T-helper 2 cell treated with Interferon-gamma antibody and Interleukin-4, amounts not matched to agents 100 ng/mL and 5 ng/mL, for 36 hours (primary cell): ENCODE measurements at places on chromosomes 12 and 14. TPM values are rescaled to one million over a fixed set of nuclear protein-coding genes. Genes with fewer than 3 reads are reported as not detected.

Gene SLC38A4
- not detected in 2 replicates for total RNA-seq

Gene RBP5
- total RNA-seq, result 0.50 and 0.84 TPM in 2 replicates

Gene CCDC196
- total RNA-seq, result not detected in 2 replicates

Gene FSCB
- not detected in 2 replicates for total RNA-seq

Gene RFX4
- not detected in 2 replicates for total RNA-seq

Gene FGF23
- total RNA-seq, result not detected in 2 replicates

Gene IL31
- not detected in 2 replicates for total RNA-seq

Gene OR6C2
- not detected in 2 replicates for total RNA-seq

Gene PPP2R3C
- total RNA-seq, result 46.0 and 46.4 TPM in 2 replicates

Gene P2RX7
- total RNA-seq, result 15.1 and 15.8 TPM in 2 replicates

Gene LRRC23
- 4.7 and 5.0 TPM in 2 replicates for total RNA-seq

Gene TMEM52B
- not detected in 2 replicates for total RNA-seq

Gene CMTM5
- total RNA-seq, result not detected in 2 replicates

Gene TGM1
- 4.1 and 5.6 TPM in 2 replicates for total RNA-seq

Gene MLXIP
- total RNA-seq, result 42.1 and 44.7 TPM in 2 replicates

Gene EML1
- 0.30 and 0.39 TPM in 2 replicates for total RNA-seq

Gene MANSC4
- total RNA-seq, result not detected in 2 replicates

Gene TFCP2
- 41.1 and 44.1 TPM in 2 replicates for total RNA-seq

Gene KRT74
- not detected in 2 replicates for total RNA-seq

Gene SPIC
- not detected in 2 replicates for total RNA-seq

Gene OTX2
- not detected in 2 replicates for total RNA-seq

Gene TSPAN19
- total RNA-seq, result not detected in 2 replicates

Gene KITLG
- total RNA-seq, result 0.16 TPM in 1 of 2 replicates, not detected in the other

Gene TSHR
- total RNA-seq, result 1.9 TPM in 2 replicates

Gene KCNH3
- 0.82 and 1.2 TPM in 2 replicates for total RNA-seq

Gene SLC17A8
- not detected in 2 replicates for total RNA-seq

Gene MRPL51
- total RNA-seq, result 234 and 248 TPM in 2 replicates

Gene SLC2A3
- total RNA-seq, result 280 and 289 TPM in 2 replicates

Gene RD3L
- not detected in 2 replicates for total RNA-seq

Gene ART4
- total RNA-seq, result not detected in 2 replicates

Gene SFSWAP
- total RNA-seq, result 58.1 and 59.2 TPM in 2 replicates

Gene TPPP2
- total RNA-seq, result not detected in 2 replicates

Gene INHBE
- not detected in 2 replicates for total RNA-seq

Gene CACNA2D4
- total RNA-seq, result 12.3 and 15.3 TPM in 2 replicates

Gene GNG2
- total RNA-seq, result 190 and 204 TPM in 2 replicates

Gene LRFN5
- total RNA-seq, result not detected in 2 replicates

Gene MGP
- 0.27 TPM in 1 of 2 replicates, not detected in the other for total RNA-seq

Gene NTN4
- total RNA-seq, result not detected in 2 replicates

Gene EIF2S3B
- total RNA-seq, result 0.25 and 1.0 TPM in 2 replicates

Gene TBX5
- total RNA-seq, result not detected in 2 replicates

Gene DLK1
- total RNA-seq, result not detected in 2 replicates

Gene NOVA1
- total RNA-seq, result 0.07 and 0.25 TPM in 2 replicates

Gene FLVCR2
- total RNA-seq, result 0.91 and 1.1 TPM in 2 replicates

Gene GPR132
- total RNA-seq, result 31.8 and 33.0 TPM in 2 replicates

Gene RIPK3
- 29.7 and 34.6 TPM in 2 replicates for total RNA-seq

Gene ARHGAP9
- total RNA-seq, result 171 and 172 TPM in 2 replicates

Gene TARBP2
- 41.2 and 43.8 TPM in 2 replicates for total RNA-seq

Gene CIROP
- total RNA-seq, result not detected in 2 replicates

Gene C1S
- total RNA-seq, result 2.2 TPM in 2 replicates

Gene TUBA1A
- 90.7 and 92.8 TPM in 2 replicates for total RNA-seq

Gene OR6C75
- not detected in 2 replicates for total RNA-seq

Gene PLEK2
- 0.18 TPM in 2 replicates for total RNA-seq

Gene CDCA4
- 52.6 and 52.7 TPM in 2 replicates for total RNA-seq

Gene EGLN3
- total RNA-seq, result 51.0 and 51.7 TPM in 2 replicates

Gene TAS2R13
- 1.4 and 1.7 TPM in 2 replicates for total RNA-seq

Gene MYH7
- total RNA-seq, result not detected in 2 replicates

Gene UTP20
- total RNA-seq, result 21.3 and 23.7 TPM in 2 replicates

Gene ACOT6
- not detected in 2 replicates for total RNA-seq

Gene RNASE11
- total RNA-seq, result not detected in 2 replicates
